Activated CD4-positive, CD25-positive, alpha-beta regulatory T cell treated with anti-CD3 and anti-CD28 coated beads, Interleukin-2, amount 50 U/mL, for 72 hours (primary cell): ENCODE measurements at places on chromosomes 5 and 9.

- no peak for DNase-seq
Measured at GRCh38 chr5:604391-604831, 7.7 kb upstream of the CEP72 start.

GRCh38 chr9:83027153-83027891 lies 35.6 kb downstream of the RASEF start:
- DNase-seq, result no peak

DNA sequence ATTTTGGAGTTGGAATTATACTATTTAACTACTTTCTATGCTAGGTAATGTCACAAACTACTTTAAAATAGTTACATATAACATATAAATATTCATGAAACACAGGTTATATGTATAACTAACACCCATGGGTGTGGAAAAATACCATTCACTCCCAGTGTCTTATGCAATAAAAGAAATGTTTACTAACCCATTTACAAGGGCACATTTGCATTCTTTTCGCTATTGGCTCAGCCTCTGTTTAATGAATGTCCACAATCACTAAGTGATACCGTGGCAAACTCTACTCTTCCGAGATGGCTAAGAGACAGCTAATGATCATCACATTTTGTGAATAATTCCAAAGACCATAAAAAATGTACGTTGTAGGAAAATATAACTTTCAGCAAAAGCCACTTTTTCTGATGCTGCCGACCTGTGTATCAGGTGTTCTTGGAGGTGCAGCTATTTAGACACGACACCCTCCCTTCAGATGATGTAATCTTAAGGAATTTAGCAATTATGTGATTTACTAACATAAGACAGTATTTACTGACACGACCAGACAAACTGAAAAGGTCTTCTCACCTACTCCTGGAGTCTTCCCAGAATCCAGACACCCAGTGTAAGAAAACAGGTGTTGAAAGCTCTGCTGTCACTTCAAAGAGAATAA lies 121.7 kb upstream of the FAM120A start:
- DNase-seq, result no peak

GRCh38 chr5:158273035-158273434 lies 414.1 kb upstream of the CLINT1 start:
- no peak for DNase-seq

DNA sequence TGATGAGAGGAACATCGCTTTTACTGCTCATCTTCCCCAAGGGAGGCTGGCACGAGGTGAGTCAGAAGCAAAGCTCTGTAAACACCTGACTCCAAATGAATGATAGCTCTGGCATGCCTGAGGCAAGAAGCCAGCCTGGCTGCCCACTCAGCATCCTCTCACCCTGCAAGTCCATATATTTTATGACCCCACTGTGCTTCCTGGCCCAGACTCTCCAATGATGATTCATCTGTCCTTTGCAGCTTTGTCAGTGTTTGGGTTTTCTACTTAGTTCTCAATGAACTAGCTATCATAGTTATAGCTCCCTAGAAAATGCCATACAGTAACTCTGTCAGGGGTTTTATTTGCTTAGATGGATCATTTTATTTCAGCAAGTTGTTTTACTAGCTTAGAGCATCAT lies 52.1 kb upstream of the FSTL4 start:
- no peak for DNase-seq

DNA sequence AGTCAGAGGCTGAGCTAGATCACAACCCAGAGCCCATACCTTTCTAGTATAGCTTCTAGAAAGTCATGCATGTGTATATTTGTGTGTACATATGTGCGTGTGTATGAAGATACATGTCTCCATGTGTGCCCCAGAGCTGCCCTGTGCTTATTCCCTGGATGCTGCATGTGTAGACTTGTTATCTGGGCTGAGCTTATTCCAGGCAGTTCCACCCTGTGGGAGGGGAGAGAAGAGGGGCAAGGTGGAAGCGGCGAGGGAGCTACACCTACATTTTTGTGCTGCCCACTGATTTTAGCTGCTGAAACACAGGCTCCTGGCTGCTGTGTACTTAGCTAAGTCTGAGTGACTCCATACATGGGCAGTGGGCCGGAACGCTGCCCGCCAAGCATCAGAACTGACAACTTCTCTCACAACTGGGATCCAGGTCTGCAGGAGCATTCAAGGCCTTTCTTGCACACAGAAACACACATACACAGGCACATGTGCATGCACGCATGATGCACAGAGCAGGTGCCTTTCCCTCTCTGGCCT lies 38.0 kb upstream of the XPA start:
- DNase-seq, result no peak

DNA sequence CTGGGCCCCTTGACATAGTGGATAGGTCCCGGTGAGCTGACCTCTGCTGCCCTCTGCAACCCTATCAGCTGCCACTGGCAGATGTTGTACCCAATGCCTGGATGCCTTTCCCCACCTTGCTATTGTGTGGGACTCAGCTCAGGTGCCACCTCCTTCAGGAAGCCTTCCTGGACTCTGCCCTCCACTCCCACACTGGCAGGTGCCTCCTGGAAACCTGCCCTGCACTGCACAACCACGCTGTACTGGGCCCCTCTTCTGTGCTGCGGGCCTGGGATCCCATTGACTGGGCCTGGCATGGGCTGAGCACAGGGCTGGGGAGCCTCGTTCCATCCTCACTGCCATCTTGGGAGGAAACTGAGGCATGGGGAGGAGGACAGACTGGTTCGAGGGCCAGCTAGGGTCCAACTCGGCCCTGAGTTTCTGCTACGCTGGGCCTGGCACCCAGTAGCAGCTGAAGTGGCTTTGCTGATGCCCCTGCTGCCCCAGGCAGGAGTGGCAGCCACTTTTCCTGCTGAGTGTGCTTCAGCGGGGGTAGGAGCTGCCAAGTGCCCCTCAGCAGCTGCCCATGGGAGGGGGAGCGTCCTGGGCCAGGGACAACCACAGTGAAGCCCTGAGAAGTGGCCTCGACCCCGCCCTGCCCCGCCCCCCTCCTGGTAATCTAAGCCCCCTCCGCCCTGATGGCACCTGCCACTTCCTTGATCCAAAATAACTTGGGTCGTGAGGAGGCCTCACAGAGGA lies 1.3 kb downstream of the AK1 start:
- DNase-seq, result no peak

DNA sequence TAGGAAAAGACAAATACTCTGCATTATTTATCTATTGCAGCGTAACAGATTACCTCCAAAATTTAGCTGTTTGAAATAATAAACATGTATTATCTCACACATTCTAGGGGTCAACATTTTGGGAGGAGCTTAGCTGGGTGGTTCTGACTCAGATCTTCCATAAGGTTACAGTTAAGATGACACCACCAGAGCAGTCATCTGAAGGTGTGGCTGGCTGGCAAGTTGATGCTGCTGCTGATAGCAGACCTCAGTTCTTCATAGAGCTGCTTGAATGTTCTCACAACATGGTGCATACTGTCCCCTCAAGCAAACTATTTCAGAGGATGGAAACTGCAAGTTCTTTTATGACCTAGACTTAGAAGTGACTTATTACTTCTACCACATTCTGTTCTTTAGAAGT lies 146.3 kb upstream of the FSTL4 start:
- DNase-seq, result no peak

- no peak for DNase-seq
Measured at GRCh38 chr5:180436275-180436674, 57.9 kb upstream of the CNOT6 start.

GRCh38 chr5:16666883-16667398 lies 50.1 kb upstream of the RETREG1 start:
- DNase-seq, result no peak

- DNase-seq, result no peak
Measured at GRCh38 chr5:175434800-175435199, 9.2 kb downstream of the DRD1 start.

DNA sequence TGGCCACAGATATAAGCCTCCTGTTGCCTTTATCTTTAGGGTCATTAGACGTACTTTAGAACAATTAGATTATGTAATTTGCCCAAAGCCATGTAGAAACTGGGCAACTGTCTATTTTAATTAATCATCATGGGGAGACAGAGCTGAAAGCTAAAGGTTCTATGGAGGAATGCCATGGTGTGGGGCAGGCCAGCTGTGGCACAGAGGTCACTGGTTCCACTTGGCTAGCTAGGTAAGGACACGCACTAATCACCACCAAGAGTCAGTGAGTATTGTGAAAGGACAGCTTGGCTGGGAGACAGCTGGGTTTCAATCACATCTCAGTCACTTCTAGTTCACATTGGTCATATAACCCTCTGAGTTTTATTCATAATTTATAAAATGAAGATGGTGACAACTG lies 81.7 kb downstream of the HMHB1 start:
- DNase-seq, result no peak

- DNase-seq, result no peak
Measured at GRCh38 chr5:137831105-137831504, 36.6 kb upstream of the MYOT start.

DNA sequence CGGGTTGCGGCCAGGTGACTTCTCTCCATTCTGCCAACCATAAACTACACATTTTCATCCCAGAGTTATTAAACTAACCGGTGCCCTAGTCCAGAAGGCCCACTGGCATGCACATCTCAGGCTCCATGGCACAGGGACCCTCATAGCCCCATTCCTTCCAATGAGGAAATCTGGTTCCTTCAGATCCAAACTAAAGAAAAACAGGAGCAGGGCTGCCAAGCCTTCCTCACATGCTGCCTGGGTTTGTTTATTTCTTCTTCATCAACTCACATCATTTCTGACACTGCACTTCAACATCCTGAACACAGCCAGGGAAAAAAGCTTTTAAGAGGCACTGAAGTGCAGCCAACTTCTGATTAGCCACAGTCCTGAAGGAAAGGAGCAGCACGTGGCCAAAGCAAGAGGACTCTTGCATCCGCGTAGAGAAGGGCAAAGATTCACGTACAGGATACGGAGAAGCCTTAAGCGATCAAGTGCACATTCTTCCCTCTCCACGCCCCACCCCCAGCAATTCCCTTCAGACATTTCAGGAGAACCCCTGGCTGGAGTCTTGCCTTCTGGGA lies 22.5 kb downstream of the LHFPL2 start:
- DNase-seq, result no peak

GRCh38 chr5:9244417-9244816 lies 301.5 kb downstream of the SEMA5A start:
- DNase-seq, result no peak

GRCh38 chr9:27355166-27355565 lies 58.2 kb upstream of the EQTN start:
- DNase-seq, result no peak

DNA sequence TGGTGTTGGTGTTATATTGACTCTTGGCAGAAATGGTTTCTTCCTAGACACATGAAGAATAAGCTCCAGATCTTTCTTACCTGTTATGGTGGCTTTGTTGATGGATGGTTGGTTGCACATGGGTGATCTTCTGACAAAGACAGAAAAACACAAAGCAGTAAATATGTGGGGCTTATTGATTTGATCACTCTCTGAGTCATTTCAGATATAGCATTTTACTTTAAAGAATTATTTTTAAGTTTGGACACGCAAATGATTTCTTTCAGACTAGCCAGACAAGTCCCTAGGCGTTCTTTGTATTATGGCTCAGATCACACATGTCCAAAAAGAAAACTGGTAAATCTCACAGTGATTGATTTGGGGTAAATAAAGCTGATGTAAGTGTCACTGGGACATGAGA lies 597.6 kb downstream of the RAB3C start:
- no peak for DNase-seq
